Left hindlimb (tissue), 1 donor: ENCODE measurements at places on chromosomes 5 and 9.
A peak's percentile ranks its signal among the peaks of the same experiment; 100 is the strongest.

DNA sequence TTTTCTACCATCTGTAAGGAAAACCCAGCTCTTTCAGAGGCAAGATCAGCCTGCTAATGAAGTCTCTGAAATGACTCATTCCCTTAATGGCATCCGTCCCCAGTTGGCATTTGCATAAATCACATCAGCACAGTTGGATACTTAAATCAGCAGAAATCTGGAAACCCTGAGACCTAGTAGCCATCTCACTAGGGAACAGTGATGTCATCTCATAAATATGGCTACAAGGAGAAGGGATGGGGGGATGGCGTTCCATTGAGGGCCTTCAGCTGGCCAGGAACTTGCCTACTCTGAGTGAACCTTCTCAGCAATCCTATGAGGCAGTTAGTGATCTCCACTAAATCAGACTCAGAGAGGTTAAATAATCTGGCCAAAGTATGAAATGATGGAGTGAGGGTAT, 81.8 kb downstream of the CMYA5 start:
- DNase-seq = no peak

GRCh38 chr5:37323607-37324006, 47.3 kb downstream of the NUP155 start:
- DNase-seq = no peak

GRCh38 chr5:79974886-79975285, 16.2 kb downstream of the MTX3 start:
- no peak for DNase-seq

- no peak for DNase-seq
These were observed 1.8 kb downstream of the ELAVL2 start for GRCh38 chr9:23823986-23824829.

GRCh38 chr5:113367586-113367985, 67.2 kb downstream of the TSSK1B start:
- DNase-seq = no peak

DNA sequence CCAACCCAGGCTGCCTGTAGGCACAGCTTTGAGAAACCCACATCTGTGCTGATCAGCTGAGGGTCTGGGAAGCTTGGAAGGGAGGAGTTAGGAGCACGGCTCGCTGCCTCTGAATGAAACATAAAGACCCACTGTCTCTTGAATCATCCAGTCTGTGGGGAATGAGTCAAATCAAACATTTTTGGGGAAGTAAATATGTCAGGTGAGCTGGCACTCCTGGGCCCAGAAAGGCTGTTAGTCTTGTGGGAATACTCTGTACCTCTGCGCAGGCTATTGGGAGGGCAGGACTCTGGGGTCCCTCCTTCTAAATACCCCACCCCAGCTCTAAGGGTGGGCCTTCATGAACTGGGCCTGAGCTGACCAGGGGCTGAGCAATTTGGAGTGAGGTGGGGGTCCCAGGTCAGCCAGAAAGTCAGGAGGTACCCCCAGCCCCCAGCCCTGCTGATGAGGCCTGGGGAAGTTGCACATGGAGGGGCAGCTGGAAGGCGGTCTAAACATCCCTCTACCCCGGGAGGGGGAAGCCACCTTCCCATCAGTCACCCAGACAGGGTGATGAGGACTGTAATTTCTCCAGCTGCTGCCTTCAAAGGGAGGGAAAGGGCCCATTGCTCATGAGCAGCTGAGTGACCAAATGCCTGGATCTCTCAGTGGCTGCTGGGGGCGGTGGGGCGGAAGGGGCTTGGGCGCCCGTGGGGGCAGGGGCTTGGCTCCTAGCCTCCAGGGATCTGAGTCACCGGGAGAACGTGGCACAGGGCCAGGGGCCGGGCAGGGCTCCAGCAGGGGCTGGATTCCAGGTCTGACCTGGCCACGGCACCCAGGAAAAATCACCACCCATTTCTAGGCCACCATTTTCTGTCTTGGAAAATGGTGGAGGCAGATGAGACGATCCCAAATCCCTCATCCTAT, 10.8 kb downstream of the FIBCD1 start:
- peak; percentile 17 for DNase-seq

- peak; percentile 92 for DNase-seq
These were observed 41.5 kb downstream of the SH3PXD2B start for GRCh38 chr5:172412724-172413286.

DNA sequence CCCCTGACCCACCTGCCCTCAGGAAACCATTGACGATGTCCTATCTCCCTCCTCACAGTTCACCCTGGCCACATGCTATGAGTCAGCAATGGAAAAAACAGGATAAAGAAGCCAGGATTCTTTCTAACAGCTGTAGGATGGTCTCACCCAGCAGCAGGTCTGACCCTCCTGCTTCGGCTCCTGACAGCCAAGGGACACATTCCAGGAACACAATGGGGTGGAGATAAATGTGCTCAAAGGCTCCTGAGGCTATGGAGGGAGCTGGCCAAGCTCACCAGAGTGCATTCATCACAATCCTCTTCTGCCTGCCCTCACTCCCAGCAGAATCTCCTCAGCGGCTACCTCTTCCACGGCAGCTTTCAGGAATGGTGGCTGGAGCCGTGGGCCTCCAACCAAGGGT, 170.3 kb downstream of the PJA2 start:
- DNase-seq = no peak
